Renal cortex interstitium (tissue), 15 donors: ENCODE measurements at places on chromosomes 7 and 10. TPM values are rescaled to one million over a fixed set of nuclear protein-coding genes. Genes with fewer than 3 reads are reported as not detected.
A peak's percentile ranks its signal among the peaks of the same experiment; 100 is the strongest.

- DNase-seq: no peak
These were observed 102.9 kb upstream of the FAM20C start for GRCh38 chr7:89232-90019.

DNA sequence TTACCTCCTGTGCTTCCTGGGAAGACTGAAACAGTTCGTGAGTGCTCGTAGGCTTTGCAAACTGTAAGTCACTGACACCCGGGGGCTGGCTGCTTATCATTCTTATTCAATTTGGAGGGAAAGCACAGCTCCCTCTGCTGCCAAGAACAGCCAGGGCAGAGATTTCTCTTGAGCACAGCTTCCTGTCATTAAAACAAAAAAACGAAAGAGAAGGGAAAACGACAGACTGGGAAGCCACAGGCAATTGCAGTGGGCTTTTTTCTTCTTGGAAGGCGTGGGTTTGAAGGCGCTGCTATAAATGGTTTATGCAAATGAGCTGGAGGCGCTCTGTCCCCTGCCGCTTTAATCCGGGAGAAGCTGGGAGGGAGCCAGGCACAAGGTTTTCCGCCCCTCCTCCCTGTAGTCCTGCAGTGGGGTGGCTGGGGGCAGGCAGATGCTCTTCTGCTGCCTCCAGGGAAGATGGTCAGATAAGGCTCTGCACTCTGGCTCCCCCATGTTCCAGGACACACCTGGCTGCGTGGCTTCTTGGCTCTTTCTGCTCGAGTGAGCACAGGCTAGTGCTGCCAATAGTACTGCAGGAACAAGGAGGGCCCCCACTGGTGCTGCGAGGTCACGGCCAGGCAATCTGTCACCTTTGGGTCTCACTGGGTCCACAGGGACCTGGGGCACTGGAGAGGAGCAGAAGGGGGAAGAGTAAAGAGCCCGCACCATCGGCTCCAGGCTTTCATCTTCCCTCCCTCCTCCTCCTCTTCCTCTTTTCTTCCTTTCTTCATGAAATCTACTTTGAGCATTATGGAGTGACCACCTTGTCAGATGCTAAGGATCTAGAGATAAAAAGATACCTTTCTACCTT lies 49.5 kb downstream of the NEURL1 start:
- DNase-seq: peak; percentile 28

GRCh38 chr7:47836503-47837202 lies 111.6 kb downstream of the PKD1L1 start:
- DNase-seq: no peak

DNA sequence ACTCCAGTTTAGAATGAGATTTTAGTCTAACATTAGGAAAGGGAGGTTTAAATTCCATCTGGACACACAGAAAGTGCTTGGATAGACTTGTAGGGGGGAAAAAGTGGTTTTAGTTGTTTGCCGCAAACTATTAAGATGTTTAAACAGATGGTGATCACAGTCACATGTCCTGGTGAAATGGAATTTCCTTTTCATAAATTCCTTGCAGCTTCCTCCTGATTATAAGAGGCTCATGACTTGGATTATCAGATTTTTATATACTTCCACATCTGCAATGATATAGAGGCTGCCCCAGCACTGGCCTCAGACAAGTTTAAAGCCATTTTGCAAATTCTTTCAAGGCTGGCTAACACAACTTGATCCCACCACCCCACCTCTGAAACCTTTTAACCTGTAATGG lies 106.4 kb upstream of the ARMC3 start:
- no peak for DNase-seq

DNA sequence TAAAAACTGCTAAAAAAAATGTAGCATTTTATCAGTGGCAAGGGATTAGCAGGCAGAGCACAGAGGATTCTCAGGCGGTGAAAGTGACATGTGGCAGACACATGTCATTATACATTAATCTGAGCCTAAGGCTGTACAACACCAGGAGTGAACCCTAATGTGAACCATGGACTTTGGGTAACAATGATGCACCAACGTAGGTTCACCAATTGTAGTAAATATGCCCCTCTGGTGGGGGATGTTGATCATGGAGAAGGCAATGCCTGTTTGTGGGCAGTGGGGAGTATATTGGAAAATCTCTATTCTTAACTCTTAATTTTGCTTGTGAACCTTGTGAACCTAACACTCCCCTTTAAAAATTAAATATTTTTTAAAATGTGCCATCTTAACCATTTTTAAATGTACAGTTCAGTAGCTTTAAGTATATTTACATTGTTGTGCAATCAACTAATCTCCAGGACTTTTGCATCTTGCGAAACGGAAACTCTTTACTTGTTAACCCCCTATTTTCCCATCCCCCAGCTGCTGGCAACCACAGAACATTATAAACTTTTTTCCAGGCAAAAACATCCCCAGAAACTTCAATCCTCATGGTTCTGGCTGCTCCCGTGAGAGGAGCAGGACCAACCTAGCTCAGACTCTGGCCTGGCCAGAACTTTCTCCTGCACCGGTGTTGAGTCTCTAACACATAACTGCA lies 29.9 kb downstream of the LRRC20 start:
- DNase-seq: no peak

DNA sequence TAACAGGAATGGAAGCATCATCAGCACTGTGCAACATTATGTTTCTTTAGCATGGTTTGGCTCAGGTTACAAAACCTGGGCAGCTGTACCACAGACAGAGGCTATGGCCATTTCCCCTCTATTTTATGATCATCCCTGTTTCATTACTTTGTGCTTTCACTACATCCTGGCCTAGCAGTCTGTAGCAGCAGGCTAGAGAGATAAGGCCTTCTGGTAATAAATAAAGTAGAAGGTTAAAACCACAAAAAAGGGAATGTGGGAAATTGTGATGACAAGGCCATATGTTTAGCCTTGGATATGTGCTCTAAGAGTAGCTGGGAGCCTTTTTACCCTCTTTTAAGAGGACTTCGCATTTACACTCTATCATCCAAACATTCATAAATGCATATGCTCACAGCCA lies 266.2 kb upstream of the PHF14 start:
- DNase-seq: no peak

- DNase-seq: no peak
These were observed 143.1 kb upstream of the STK17A start for GRCh38 chr7:43439631-43440401.

DNA sequence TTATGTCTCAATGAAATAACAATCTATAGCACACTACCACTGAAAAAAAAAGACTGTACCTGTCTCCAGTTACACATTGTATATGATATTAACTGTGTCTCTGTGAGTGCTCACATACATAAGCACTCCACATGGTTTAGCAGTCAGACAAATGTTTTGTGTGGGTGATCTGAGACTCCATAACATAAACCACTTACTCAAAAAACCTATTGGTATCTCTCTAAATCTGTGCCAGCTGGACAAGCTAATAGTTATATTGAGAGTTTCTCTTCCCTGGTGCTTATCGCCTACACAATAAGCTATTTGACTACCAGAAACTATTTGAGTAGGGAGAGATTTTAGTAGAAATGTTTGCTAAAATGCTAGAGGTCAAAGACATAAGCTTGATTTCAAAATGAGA lies 190.1 kb upstream of the AGR3 start:
- no peak for DNase-seq

GRCh38 chr7:140696024-140696679 lies 356 bp upstream of the NDUFB2 start:
- peak; percentile 88 for DNase-seq

Gene LIPM
- polyA plus RNA-seq: not detected

Gene CALCR
- 0.79 TPM for polyA plus RNA-seq

Gene NPSR1
- not detected for polyA plus RNA-seq

Gene ADIRF
- 9.2 TPM for polyA plus RNA-seq

GRCh38 chr10:128268015-128268722 lies 141.9 kb upstream of the MKI67 start:
- peak; percentile 79 for DNase-seq

DNA sequence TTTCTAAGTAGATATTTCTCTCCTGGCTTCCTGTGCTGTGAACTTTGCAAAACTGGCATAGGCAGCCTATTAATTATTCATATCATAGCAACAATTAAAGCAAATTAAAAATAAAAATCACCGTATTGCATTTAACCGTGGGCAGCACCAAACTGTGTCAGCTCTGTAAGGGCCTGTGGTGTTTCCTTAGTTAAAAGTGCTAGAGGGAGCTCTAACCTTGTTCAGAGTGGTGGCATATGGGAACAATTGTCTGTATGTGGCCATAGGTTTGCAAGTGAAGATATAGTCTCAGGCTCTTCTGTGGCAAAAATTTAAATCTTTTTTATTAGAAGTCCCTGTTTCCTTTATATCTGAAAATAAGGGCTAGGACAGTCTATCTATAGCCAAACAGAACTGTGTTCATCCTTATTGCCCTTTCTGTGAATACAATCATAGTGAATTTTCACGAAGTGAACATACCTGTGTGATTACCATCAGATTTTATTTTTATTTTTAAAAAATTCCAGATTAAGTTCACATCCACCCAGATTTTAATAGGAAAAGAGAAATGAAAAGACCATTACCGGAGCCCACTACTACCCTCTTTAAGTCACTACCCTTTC lies 92.6 kb downstream of the POLL start:
- DNase-seq: no peak

- no peak for DNase-seq
These were observed 284.5 kb downstream of the PTPRN2 start for GRCh38 chr7:158303121-158303520.

GRCh38 chr10:61475449-61475873 lies 22.3 kb upstream of the TMEM26 start:
- DNase-seq: no peak

- no peak for DNase-seq
These were observed 40.9 kb downstream of the HDAC9 start for GRCh38 chr7:18536486-18536885.

DNA sequence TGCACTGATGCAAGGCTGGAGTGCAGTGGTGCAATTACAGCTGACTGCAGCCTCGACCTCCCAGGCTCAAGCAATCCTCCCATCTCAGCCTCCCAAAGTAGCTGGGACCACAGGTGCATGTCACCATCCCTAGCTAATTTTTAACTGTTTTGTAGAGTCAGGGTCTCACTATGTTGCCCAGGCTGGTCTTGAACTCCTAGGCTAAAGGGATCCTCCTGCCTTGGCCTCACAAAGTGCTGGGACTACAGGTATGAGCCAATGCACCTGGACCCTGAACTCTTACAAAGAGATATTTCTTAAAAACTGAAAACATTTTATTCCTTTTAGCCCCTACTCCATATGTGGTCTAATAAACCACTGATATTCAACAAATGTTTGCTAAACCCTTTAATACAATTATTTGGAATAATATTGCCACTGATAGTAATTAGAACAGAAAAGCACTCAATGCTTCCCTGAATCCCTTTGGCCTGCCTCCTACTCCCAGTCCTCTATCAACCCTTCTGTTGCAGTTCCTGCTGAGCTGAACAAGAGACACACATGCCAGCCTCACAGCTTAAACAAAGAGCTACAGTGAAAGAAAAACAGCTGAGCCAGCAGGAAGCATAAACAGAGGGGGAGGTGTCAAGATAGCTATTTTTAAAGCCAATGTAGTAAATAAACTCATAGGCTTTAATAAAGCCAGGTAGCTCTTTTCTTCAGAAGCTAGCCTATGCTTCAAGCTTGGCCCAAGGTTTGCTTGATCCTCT lies 7.0 kb upstream of the GNAI1 start:
- DNase-seq: no peak

DNA sequence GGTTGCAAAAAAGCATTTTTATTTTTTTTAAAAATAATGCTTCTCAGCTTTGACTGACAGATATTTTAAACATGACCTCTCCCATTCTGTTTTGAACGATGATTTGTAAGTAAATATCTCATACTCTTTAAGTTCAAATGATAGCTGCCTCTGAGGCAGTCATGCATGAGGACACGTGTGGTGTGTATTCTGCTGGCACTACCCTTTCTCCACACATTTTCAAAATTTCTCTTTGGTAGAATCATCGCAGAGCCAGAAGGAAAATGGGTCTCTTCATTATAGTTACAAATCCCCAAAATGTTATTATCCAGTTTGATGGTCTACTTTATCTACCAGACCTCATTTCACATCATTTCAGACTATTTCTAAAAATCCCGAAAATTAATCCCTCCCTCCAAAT lies 55.1 kb downstream of the FZD1 start:
- DNase-seq: no peak

- no peak for DNase-seq
These were observed 35.5 kb downstream of the CFAP46 start for GRCh38 chr10:132906836-132907235.

GRCh38 chr10:84290235-84290634 lies 38.2 kb upstream of the CCSER2 start:
- no peak for DNase-seq

GRCh38 chr10:89384474-89385340 lies 6.9 kb downstream of the IFIT1B start:
- DNase-seq: no peak

Gene SMKR1
- polyA plus RNA-seq: 2.5 TPM

Gene C10orf90
- 0.70 TPM for polyA plus RNA-seq

- no peak for DNase-seq
These were observed 72.8 kb downstream of the BICC1 start for GRCh38 chr10:58585435-58585834.

DNA sequence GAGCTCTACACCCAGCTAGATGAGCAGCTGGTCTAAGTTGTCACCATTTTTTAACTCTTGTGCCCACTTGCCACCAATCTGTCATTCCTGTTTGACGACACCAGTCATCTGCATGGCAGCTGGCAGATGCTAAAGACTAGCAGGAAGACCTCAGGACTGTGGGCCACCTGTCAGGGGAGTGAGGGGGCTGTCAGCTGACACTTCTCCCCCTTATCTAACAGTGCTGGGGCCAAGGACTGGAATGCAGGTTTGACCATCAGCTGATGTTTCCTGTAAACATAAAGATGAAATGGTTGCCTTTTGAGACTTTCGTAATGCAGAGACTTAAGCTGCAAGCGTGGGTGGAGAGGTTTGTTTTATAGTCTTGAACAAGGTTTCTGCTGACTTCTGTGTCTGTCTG lies 93.5 kb downstream of the WNT2 start:
- no peak for DNase-seq

GRCh38 chr7:70756789-70757188 lies 375.2 kb upstream of the GALNT17 start:
- DNase-seq: no peak

Gene CALHM3
- not detected for polyA plus RNA-seq

DNA sequence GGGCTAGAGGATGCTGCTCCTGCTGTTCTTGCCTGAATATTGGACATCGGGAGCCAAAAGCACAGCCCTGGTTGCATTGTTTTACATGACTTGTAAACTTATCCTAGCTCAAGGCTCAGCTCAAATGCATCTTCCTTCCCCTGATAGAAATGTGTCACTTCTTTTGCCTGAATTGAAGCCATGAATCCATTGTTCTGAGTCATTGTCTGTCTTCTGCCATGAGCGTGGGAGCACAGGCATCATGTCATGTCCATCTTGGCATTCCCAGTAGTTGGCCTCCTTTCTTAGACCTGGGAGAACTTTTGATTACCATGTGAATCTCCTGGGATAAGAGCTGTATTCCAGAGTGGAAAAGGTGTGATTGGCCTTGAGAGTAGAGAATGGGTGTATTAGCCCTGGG lies 54.1 kb upstream of the OPN4 start:
- DNase-seq: no peak
